ENCODE measurements at places on chromosomes 3 and 15.

GRCh38 chr3:11172096-11172690 is 17.9 kb downstream of the HRH1 start:
- no peak for DNase-seq

DNA sequence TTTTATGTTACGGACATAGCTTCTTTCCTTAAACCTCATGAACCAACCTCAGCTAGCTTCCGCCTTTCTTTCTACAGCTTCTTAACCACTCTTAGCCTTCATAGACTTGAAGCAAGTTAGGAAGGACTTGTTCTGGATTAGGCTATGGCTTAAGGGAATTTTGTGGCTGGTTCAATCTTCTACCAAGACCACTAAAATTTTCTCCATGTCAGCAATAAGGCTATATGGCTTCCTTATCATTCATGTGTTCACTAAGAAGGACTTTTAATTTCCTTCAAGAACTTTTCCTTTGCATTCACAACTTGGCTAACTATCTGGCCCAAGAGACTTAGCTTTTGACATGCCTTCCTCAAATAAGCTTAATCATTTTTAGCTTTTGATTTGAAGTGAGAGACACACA is 24.5 kb downstream of the CCPG1 start:
- no peak for DNase-seq

GRCh38 chr3:119945291-119945690 is 149.0 kb downstream of the GSK3B start:
- no peak for DNase-seq

- DNase-seq = no peak
These were observed 12.2 kb upstream of the CHSY1 start for GRCh38 chr15:101264011-101264410.

DNA sequence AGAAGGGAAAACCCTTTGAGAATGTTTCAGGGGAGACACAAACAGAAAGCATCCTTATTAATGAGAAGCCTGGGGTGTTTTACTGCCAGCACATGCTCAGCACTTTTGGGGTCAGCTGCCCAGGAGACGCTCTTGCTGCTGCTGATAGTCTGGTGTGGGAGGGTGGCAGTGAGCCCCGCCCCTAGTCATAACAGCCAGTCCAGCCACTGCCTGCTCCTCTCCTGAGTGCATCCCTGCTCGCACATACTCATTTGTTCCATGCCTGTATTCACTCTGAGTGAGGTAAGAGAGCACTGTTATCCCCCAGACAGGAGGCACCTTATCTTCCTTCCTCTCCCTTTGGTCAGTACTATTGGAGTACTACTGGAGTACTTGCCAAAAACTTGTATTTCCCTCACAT is 101.3 kb downstream of the ETFA start:
- no peak for DNase-seq
